ENCODE measurements at places on chromosomes 6 and 20.

GRCh38 chr6:73513496-73513854 lies 7.4 kb downstream of the EEF1A1 start:
- DNase-seq = peak; percentile 38

- DNase-seq = no peak
Observed at GRCh38 chr6:116400328-116400727, 29.6 kb downstream of the DSE start.

GRCh38 chr6:37618916-37619590 lies 78.6 kb downstream of the MDGA1 start:
- DNase-seq = no peak

- no peak for DNase-seq
Observed at GRCh38 chr20:32056708-32057483, 4.9 kb downstream of the HCK start.

DNA sequence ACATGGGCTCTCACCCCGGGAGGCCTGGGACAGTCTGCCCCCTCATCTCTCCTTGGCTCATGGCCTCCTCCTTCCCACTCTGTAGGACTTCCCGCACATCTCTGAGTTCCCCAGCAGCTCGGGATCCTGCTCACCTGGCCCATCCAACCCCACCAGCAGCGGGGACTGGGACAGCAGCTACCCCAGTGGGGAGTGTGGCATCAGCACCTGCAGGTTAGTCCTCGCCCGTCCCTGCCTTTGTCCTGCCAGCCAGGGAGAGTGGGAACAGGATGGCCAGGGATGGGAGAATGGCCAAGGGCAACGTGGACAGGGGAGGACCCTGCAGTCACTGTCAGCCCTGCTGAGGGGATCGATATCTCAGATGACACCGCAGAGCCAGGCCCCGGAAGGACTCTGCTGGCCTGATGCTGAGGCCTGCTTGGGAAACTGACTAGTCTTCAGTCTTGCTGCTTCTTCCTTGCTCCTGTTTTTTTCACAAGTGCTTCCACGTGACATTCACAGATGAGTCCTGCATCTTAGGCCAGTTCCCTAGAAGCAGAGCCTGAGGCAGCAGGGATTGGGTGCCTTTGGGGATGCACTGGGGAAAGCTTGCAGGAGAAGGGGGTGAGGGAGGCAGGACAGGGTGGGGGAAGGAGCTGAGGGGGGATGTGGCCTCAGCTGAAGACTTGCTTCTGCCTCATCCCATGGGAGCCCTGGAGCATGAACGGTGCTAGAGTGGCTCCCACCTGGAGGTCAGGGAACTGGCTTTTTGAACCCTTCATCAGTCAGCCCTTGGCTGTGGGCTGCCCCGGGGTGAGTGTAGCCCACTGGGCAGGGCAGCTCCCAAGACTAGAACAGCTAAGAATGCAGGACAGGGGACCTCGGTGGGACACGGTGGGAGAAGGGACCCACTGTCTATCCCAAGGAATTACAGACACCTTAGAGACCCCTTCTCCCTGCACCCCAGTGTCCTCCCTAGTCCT lies 120.1 kb downstream of the JPH2 start:
- no peak for DNase-seq
